ENCODE measurements at places on chromosomes 3 and 15.

DNA sequence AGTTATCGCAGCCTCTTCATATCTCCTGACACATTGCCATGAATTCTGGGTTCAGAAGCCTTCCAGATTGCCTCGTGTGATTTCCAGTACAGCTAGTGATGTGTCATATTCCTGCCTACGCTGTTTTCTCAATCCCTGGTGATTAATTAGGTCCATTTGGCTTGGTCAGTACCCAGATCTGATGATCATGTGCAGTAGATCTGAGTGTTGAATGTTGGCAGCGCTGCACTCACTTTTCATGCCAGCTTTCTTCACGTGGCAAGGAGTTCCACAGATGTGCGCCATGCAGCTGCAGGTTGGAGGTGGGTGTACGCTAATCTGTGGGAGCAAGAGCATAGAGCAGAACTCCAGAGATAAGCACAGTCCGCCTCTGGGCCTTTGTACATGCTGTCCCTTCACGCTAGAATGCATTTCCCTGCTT, 86.9 kb upstream of the COL6A5 start:
- DNase-seq: peak; percentile 49

DNA sequence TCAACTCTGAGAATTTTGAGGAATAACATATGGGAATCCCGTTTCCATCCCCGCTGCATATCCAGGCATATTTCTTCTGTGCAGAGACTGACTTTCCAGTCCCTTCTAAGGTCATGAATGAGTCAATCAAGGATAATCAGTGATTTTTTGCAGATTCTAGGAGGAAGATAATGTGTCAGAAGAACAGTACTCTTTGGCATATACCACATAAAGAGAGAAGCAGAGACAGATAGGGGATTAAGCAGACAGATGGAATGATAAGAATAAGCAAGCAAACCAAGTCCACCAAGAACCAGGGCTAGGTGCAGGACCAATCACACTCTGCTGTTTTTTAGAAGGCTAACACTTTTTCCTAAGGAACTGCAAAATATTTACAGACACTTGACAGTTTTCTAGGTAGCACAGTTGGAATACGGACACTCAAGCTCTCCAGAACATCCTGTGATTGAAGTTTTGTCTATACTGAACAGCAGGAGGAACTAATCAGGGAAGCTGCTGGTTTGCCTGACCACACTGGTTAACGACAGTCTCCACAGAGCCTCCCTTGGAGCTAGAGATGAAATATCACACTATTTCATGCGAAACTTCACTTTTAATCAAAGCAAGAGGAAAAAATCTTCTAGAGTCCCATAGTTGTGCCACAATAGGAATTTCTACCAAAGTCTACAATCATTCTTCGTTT, 450.0 kb upstream of the KCNMB2 start:
- no peak for DNase-seq

DNA sequence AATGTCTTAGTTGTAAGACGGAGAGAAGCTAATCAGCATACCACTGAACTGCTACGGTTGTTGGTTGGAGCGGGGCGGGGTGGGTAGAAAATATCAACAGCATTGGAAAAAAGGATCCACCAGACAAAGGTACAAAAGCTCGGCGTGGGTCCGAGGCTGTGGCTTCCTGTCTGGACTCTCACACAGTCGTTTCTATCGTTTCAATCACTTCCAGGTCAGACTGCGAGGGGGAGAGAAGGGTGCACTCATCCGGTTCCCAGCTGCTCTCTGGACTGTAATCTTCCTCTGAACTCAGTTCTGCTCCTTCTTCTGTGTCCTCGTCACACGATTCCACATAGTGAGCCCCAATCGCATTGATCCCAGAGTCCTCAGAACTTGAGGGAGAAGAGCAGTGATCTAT, 70.0 kb downstream of the C3orf70 start:
- no peak for DNase-seq

DNA sequence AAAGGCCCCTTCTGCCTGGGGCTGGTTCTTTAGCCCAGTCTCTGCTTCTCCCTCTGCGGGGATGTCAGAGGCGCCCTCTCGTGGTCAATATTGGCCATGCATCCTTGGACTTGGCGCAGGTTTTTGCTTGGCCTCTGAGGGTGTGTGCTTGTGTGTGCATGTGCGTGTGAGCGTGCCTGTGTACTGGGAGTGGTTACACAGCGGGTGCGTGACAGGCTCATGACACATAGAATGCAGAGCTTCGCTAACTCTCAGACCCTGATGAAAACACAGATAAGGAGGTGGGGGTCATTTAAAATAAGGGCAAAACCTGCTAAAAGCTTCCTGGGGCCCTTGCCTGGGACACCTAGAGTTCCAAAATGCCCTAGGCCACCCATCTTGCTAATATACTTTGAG, 160.9 kb downstream of the SMAD6 start:
- DNase-seq: peak; percentile 96

All from fibroblast of the aortic adventitia (primary cell).